ENCODE measurements at places on chromosomes 7 and 10.

DNA sequence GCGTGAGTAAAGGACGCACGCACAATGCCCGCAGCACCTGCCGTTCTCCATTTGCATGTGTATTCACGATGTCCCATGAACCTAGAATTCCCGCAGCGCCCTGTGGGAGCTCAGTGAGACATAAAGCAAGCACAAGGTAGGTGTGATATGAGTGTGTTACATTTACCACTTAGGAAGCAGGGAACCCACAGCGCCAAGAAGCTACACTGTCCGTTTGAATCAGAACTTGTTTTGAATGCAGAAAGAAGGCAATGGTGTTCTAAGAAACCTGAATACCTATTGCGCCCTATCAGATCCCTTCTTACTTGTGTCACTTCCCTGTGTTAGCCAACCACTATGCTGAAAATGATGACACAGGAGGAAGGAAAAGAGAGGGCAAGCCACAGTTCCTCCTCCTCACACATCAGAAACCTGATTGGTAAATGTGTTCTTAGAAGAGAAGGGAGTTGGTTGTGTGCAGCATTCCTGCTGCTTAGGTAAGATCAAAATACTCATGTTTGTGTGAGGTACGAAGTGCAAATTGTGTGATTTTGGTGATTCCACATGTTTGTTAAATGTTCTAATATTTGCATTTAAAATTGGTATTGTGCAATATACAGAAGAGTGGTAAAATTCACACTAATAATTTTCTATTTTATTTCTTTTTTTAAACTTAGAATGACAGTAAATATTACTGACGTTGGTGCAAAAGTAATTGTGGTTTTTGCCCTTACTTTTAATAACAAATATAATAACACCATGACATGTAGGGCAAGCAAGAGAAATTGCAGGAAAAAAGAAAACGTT, 185.4 kb downstream of the SEC23IP start:
- DNase-seq, result no peak

DNA sequence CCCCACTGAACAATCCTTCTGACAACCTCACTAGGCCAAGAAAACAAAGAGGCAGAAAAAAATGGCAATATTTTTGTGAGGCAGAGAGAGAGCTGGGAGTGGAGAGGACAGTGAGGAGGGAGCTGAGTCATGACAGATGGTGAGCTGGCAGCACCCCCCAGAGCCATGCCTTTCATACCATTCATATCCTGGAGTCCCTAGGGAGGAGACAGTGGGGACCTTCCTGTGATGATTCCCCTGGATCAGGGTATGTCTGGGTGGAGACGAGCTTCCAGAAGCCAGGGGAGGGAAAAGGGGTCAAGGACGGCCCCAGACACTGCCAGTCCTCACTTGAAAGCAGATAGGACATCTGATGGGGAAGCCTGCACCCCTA, 160.5 kb downstream of the ADAM12 start:
- DNase-seq, result no peak

GRCh38 chr7:149423449-149424110, 37.3 kb downstream of the ZNF777 start:
- DNase-seq, result no peak

DNA sequence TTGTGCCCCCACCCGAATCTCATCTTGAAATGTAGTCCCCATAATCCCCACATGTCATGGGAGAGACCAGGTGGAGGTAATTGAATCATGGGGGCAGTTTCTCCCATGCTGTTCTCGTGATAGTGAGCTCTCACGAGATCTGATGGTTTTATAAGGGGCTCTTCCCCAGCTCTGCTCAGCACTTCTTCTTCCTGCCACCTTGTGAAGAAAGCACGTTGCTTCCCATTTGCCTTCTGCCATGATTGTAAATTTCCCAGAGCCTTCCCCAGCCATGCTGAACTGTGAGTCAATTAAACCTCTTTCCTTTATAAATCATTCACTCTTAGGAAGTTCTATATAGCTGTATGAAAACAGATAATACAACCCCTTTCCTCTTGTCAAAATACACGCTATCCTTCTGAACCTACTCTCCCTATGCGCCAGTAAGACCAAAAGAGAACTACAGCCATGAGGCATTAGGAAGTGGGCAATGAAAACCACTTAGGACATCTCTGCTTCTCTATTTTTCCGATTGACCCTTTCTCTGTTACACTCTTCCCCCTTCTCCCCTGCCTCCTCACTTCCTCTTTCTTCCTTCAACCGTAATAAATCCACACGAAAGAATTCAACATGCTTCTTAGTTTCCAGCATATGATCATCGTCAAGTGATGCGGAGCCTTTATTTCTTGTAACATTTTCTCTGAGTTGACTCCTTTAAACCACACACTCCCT, 101.2 kb upstream of the WDR11 start:
- no peak for DNase-seq

DNA sequence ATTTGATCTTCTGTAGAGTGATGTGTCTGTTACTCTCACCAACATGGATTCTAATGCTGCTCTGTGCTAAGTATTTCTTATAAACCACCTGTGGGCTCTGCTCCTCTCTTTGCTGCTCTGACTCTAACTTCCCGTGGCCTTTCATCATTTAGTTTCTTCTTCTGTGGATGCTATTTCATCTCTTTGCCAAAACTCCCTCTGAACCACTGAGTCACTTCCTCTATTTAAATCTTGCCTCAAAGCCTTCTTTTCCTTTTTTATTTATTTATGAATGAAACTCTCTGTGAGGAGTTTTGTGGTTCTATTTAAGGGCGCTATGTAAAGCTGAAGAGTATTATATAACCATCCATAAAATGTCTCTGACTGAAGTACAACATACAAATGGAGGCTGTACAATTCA, 538.5 kb downstream of the SUGCT start:
- no peak for DNase-seq

DNA sequence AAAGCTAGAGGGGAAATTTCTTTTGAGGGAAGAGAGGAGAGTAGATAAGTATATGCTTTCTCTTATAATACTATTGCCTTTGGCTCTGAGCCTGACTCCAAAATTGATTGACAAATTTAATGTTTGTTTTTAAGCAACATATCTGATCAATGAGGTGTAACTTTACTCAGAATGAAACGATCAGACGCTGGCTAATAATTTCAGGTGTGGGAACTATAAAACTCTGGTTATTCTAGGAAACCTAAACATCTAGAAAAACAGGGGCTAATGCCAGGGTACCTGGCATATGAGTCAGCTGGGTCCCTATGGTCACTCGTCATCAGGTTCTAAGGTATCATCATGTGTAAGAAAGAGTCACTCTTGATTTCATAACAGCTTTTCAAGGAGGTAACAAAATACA, 139.7 kb downstream of the ATE1 start:
- DNase-seq, result no peak

GRCh38 chr7:43906331-43907010, at the start of gene URGCP:
URGCP (minus strand) TSS chr7:43906596; CDS start chr7:43906575, 21 bp downstream.
- no peak for DNase-seq

DNA sequence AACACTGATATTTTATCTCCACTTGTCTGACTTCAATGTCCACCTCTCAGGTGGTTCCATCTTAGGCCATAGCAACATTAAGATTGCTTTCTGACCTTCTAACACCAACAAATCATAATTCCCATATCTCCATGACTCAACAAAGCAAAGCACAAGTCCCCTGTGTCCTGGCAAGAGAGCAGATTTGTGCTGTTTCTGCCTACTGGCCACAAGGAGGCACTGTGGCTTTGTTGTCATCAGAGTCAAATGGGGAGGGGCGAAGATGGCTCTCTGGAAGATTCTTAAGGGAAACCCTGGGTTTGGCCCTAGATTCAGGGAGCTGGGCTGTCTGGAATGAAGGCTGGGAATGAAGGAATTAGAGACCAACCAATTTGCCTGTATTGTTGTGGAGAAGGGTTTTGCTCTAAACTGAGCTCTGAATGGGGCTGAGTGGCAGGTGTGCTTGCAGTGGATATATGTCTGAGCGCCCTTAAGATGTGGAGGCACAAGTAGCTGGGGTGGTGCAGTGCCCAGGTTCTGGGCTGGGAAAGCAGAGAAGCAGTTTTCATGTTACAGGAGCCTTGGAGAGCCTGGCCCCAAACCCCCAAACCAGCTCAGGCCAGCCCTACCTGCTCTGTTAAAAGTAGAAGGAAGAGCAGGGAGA, 154.8 kb upstream of the PRSS58 start:
- DNase-seq, result no peak

DNA sequence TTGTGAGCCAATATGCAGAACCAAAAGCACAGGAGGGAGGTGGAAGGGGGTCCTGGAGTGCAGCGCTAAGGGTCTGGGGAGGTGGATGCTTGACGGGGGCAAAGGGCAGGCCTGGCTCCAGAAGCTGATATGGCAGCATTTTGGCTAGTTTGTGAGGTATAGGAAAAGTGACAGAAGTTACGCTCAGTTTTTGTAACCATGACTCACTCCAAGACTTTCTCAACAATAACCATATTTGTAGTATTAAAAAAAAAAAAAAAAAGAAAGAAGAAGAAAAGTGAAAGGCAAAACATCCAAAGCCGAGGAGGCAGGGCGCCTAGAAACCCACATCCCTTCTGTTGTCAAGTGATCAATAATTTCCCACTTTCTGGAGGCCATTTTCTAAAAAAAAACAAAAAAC, 92.3 kb downstream of the RNF216 start:
- no peak for DNase-seq

DNA sequence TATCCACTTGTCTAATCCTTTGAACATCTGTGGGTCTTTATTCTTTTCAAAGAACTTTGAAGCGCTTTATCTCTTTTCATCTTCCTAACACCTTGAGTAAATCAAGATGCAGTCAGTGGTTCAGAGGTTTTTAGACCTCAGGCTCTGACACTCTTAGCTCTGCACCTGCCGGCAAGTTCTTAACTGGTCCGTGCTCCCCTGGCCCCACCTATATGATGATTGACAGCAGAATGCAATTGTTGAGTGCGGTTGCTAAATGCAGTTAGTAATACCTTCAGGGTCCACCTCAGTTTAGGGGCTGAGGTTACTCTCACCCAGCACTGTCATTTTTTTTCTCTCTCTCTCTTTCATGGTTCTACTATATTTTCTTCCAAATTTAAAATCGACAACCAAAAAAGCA, 854.2 kb upstream of the AUTS2 start:
- DNase-seq, result no peak

DNA sequence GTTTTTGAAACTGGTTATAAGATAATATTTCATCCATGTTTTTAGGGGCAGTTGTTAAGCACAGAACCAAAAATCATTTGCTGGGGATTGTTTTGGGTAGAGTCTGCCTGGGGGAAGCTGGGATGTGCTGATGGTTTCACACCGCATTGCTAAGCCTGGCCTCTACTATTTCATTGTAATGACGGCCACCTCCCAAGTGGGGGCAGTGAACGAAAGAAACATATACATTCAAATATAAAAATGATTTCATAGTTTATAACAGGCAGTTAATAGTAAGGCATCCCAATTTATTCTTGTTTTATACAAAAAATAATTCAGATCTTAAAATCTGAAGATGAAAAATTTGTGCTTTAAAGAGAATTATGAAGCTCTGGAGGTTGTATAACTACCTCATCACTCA, 750.8 kb downstream of the REEP3 start:
- no peak for DNase-seq

DNA sequence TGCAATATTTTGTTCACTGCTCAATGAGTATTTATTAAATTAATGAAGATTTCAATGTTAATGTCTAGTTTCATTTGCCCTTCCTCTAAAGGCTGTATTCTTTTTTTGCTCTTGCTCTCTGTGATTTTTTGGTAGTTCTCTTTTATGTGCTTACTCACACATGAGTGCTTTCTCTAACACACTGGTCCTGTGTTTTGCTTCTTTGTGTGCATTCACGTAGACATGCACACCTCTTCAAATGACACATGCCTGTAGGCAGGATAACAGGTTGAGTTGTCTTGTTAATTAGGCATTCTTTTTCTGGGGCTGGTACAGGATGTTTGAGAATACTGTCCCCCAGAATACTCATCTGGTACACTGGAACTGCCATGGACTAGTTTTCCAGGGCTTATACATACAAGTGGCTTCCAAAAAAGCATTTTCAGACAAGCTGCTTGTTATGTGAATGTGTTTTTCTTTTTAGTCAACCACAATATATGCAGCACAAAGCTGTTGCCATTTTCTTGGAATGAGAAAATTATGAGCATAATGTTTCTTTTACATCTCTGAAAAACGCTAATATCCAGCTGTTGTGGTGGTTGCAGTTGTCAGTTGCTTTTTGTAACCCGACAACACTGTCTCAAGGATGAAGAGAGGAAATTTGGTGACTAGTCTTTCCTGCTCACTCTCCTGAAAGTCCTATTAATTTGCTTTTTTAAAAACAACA, 416.4 kb downstream of the AUTS2 start:
- no peak for DNase-seq

GRCh38 chr10:132253092-132253687, 54.6 kb downstream of the STK32C start:
- DNase-seq, result no peak

GRCh38 chr10:3538656-3539531, 246.1 kb downstream of the KLF6 start:
- DNase-seq, result no peak

- DNase-seq, result no peak
These were observed 62.2 kb upstream of the TARP start for GRCh38 chr7:38335492-38336147.

- DNase-seq, result no peak
These were observed 312.6 kb downstream of the IPMK start for GRCh38 chr10:57955076-57955475.

- no peak for DNase-seq
These were observed 245.3 kb downstream of the EBF3 start for GRCh38 chr10:129718548-129719414.

GRCh38 chr10:115624448-115624847, 531.3 kb downstream of the ATRNL1 start:
- DNase-seq, result no peak

DNA sequence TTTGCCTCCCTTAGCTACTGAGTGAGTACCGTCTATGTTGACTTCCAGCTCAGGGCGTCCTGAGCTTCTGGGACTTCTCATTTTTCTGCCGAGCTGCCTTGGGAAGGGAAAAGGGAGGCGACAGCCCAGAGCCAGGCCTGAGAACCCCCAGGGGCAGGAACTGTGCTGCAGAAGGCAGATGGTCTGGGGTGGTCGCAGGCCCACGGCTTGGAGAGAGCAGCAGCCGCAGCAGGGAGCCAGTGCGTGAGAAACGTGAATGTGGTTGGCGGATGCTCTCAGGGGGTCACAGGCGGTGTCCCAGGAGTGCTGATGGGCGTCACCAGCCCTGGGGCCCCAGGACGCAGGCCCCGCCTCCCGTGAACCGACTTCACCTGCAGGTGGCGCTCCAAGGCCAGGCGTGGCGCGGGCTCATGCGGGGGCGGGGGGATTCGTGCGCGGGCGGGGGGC, 9.2 kb upstream of the PWWP2B start:
- peak; percentile 49 for DNase-seq

Measured in NCI-H1436 treated with DMSO at 0.1 percent for 48 hours (cell line).